ENCODE measurements at places on chromosomes 7 and 10.

GRCh38 chr7:2843711-2844152 is 376 bp downstream of the GNA12 start:
- peak; percentile 59 for DNase-seq

DNA sequence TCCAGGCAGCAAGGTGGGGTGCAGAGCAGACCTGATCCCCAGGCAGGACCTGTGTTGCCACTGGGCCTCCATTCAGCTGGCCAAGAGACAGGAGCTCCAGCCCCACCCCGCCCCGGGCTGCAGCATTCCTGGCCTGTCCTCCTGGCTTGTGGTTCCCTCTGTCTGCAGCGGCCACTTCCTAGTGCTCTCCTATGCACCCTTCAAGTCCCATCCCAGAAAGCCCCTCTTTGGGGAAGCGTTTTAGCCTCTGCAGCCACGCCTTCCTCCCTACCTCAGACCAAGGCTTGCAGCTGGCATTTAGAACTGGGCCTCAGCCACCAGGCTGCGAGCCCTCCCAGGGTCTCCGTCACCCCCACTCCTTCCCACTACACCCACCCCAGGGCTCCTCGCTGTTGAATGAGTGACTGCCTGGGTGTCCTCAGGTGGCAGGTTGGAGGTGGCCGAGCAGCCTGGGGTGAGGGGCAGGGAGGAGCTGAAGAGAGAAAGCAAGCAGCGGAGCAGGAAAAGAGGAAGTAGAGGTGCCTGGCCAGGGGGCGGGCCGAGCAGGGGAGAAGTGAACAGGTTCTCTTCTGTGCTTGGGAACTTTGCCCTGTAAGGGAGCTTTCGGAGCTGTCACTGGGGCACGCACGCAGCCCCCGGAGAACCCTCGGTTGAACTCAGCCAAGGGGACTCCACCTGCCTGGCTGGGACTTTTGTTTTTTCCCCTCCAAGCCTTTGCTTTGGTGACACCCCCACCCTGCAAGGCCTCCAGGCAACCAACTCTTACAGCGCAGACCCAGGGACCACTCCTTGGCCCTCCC is 109.1 kb upstream of the TNRC18 start:
- DNase-seq: peak; percentile 67

GRCh38 chr7:124376111-124376510 is 343.2 kb upstream of the TMEM229A start:
- no peak for DNase-seq

GRCh38 chr7:37329940-37330339 is 118.7 kb downstream of the ELMO1 start:
- DNase-seq: no peak

- DNase-seq: no peak
Observed at GRCh38 chr7:27950123-27950522, 210.2 kb downstream of the TAX1BP1 start.

GRCh38 chr10:120970595-120971529 is 119.7 kb downstream of the WDR11 start:
- no peak for DNase-seq

DNA sequence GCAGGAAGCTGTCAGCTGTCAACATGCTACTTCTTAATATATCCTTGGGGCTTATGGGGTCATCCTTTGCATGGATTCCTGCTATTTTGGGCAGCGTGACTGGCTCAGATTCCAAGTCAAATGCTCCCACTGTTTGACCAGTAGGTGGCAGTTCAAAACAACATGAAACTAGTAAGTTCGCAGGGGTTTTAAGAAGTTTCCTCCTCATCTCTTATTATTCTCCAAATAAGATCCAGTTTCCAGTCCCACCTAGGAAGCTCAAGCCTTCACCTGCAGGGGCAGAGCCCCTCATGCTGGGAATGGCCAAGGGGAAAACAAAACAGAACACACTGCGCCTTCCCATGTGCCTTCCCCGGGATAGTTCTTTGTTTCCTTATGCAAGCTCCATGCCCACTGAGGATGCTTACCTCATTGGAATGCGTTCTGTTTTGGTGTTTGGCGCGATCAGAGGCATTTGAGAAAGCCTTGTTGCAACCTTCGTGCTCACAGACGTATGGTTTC is 259.8 kb downstream of the GLI3 start:
- peak; percentile 44 for DNase-seq

GRCh38 chr7:31432176-31432575 is 81.7 kb upstream of the ITPRID1 start:
- DNase-seq: no peak

- DNase-seq: no peak
Observed at GRCh38 chr7:94874036-94874785, 33.2 kb upstream of the PPP1R9A start.

DNA sequence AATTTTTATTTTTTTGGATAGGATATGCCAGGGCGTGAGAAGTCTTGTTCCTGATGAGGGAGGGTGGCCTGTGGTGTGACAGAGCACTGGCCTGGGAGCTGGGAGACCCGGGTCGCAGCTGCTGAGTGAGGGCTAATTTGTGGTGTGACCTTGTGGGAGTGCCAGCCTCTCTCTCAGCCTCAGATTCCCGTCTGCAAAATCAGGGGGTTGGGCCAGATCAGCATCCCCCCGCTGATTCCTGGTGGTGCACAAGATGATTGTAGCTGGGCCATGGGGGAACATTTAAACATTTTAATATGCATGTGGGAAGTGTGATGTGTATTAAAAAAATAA is 14.9 kb downstream of the TSPAN15 start:
- no peak for DNase-seq

DNA sequence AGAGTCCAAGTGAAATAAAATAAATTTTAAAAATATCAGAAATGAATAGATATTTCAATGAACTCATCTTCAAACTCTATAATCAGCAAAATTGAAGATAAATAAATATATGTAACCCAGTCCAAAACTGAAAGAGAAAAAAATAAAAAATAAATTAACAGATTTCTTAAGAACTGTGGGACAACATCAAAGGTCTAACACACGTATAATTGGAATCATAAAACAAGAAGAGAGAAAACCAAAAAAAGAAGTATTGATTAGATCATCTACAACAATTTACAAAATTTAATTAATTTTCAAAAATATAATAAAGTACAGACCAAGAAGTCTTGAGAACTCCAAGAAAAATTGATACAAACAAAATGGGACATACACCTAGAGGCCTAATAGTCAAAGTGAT is 625.8 kb upstream of the SORCS1 start:
- no peak for DNase-seq

GRCh38 chr7:93856323-93856722 is 34.2 kb downstream of the TFPI2 start:
- no peak for DNase-seq

DNA sequence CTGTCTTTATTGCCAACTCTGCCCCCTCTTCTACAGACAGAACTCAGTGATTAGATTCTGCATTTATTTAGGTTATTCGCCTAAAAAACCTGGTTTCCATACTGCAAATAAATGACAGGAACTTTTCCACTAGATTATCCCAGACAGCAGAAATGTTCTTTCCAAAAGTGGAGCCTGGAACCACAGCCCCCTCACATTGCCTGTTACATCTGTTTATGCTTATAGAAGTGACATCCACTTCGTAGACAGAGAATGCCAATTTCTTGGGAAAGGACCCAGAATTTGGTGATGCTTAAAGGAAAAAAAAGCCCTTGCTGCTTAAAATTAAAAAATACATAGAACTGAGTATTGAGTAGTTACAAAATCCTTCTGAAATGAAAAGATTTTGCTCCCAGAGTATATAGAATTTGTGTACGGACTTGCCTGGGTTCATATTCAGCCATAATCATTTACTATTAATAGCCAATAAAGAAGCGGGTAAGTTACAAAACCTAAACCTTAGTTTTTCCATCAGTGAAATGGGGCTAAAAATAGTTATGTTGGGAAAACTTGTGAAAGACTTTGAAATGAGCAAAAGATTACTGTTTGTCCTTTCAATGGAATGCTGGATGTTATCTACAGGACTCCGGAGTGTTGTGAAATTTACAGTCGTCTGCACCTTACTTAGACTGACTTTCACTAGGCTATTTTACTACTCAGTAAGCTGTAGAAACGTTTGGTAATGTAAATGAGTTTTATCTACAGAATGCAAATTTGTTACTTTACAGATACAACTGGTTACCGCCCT is 1.1 kb upstream of the PPP1R9A start:
- no peak for DNase-seq

DNA sequence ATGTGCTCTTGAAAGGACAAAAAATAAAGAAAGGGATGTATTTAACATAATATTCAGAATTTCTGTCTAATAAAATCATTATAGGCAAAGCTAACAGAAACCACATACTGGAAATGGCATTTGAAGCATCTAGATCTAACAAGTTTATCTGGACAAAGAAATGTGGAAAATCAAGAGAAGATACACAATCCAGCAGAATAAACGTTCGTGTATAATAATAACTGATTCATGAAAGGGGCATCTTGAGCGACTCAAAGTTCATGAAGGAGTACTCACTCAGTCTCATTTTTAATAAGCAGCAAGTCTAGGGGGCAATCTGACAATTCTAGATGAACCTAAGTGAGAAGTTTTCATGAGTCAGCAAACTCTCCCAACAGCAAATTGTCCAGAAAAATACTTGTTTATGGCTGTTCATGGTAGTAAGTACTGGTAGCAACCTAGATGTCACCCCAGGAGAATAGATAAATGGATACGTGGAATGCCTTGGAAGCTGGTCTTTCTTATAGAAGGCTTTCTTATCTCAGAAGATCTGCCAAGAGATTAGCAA is 541.8 kb downstream of the INHBA start:
- no peak for DNase-seq

- no peak for DNase-seq
Observed at GRCh38 chr10:113171662-113172061, 221.6 kb downstream of the TCF7L2 start.

GRCh38 chr7:36086571-36086970 is 66.5 kb upstream of the EEPD1 start:
- no peak for DNase-seq

DNA sequence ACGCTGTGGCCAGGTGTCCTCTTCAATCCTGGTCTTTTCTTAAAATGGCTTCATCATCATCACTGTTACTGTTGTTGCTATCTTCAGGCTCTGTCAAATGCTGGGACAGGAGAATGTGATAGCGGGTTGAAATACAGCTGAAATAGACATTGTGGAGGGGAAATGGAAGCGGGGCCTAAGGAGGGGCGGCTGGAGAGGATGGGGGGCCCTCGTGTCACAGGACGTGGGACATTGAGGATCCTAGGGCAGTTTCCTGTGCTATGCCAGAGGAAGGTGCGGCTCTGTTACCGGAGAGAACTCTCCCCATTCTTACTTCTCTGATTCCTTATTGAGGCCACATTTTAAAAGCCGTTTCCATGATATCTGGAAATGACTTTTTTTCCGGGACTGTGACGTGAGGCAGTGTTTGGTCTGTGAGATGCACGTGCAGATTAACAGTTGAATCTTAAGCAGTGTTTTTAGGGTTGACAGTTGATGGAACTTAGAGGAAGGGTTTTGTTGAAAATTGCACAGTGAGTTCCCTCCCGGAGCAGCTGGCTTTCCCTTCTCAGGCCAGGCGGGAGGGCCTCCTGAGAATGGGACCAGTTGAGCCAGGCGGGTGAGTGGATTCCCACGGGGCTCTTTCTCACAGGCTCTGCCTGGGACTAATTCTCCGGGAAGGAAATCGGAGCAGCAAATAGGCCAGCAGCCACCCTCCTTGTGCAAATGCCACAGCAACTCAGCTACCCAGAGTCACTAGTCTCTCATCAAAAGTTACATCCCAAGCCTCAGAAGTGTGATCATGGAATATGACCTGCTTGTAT is 125.2 kb downstream of the TACC2 start:
- no peak for DNase-seq

- no peak for DNase-seq
Observed at GRCh38 chr7:123352973-123353372, 153.2 kb upstream of the SLC13A1 start.

- no peak for DNase-seq
Observed at GRCh38 chr10:63683223-63683622, 162.0 kb downstream of the REEP3 start.

- no peak for DNase-seq
Observed at GRCh38 chr7:113628948-113629847, 289.6 kb downstream of the PPP1R3A start.

DNA sequence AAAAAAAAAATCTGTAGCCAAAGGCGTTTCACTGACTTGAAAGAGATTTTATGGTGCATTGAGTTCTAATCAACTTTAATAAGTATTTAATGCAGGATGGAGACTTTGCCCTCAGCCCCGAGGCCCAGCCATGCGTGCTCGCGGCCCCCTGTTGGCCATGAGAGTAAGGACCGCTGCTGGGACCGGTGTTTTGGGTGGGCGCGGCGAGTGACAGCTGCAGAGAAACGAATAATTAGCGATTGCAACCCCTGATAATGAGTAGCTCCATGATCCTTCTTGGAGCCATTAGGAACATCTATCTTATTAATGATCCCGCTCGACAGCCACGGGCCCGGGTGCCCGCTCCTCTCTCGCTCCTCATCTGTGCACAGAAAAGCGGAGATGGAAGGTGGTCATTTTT is 347.4 kb downstream of the RPS24 start:
- DNase-seq: peak; percentile 13

- peak; percentile 3 for DNase-seq
Observed at GRCh38 chr10:25082276-25083204, 66.1 kb downstream of the THNSL1 start.

DNA sequence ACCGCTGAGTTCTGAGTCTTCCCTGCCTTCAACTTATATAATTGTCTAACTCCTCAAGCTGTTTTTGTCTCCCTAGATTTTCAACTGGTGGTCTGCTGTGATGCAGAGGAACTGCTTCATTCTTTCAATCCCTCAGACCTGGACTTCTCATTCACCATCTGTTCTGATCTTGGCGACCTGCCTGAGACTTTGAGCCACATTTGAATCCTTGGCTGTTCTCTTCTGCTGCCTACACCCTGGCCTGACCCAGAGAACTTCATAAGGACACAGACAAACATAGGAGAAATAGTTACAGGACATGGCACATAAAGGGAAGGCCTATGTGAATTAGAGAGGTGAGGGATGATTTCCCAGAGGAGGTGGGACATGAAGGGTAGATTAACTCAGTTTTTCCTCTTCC is 326.7 kb downstream of the PTEN start:
- no peak for DNase-seq

DNA sequence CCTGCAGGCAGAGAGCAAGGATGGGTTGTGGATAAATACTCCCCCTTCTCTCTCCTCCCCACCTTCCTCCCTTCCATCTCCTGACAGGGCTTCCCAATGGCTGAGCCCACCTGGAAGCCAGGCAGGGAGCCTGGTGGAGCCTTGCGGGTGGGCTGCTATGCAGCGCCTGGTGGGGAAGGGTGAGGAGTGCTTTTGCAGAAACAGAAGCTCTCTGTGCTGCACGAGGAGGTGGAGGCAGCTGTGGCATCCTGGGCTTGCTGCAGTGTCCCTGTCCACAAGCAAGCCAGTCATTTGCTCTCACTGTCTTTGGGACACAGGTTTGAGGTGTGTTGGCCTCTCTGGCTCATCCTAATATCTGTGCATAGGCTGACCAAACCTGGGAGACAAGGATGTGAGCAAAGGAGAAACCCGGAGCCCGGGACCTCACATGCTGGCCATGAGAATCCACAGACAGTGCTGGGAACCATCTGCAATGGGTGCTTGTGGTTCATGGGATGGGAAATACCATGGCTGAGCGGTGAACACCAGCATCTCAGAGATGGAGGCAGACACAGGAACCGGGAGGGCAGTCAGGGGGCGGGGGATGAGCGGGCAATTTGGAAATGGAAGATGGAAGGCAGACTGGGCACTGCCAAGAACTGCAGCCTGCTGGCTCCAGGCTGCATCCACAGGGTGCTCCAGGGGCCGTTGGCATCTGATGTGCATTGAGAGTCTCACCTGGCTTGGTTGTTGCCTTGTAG is 364.2 kb downstream of the GLRX3 start:
- no peak for DNase-seq

- DNase-seq: no peak
Observed at GRCh38 chr7:69367780-69368179, 230.5 kb upstream of the AUTS2 start.
